ENCODE measurements at places on chromosomes 2 and 18.

- no peak for DNase-seq
These were observed 142.9 kb downstream of the DSEL start for GRCh38 chr18:67373636-67374035.

DNA sequence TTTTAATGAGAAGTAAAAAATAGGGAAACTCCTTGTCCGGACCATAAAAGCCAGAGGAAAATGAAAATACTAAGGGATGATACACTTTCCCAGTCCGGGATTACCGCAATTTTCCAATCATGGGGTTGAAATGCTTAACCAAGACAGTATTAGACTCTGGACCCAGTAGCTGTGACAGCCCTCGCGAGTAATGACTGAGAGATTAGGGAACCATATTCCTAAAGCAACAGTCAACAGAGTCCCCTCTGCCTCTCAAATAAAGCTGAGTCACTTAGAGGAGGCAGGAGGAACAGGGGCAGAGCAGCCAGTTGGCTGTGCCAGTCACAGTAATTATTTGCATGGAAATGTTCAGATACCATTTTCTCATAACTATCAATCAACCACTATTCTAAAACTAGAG lies 34.8 kb downstream of the GPATCH11 start:
- no peak for DNase-seq

DNA sequence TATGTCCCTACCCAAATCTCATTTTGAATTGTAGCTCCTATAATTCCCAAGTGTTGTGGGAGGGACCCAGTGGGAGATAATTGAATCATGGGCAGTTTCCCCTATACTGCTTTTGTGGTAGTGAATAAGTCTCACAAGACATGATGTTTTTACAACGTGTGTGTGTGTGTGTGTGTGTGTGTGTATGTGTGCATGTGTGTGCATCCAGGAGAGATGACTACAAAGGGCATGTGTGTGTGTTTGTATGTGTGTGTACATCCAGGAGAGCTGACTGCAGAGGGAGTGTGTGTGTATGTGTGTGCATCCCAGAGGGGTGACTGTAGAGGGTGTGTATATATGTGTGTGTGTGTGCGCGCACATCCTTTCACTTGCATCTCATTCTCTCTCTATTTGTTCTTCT lies 86.7 kb downstream of the KCNS3 start:
- no peak for DNase-seq

DNA sequence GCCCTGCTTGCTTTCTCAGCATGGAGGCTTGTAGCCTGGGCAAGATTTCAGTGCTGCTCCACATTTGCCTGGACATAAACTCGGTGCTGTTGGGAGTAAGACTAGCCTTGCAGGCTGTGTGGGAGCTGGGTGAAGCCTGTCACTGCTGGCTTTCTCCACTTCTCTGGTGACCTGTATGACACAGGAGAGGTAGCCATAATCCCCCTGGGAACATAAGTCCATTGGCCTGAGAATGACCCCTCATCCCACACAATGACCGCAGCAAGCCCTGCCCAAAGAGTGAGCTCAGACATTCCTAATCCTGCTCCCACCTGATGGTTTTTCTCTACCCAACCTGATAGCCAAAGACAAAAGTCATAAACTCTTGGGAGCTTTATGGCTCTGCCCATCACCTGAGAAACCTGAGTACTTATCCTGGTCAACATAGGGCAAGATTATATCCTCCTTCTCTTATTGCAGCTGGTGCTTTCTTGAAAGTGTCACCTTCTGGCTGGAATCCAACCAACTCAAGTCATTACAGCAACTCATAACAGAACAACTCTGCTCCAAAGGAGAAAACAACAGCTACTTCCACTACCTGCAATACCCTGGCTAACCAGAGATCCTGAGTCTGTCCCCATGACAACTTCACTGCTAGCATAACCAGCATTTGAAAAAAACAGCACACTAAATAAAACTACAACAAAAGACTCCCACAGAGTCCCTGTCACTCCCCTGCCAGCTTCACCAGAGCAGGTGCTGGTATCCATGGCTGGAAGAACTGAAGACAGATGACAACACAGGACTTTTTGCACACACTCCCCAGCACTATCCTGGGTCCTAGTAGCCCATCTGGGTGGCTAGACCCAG lies 834.4 kb upstream of the DDX18 start:
- DNase-seq, result no peak

GRCh38 chr18:77133835-77134496 lies 1.4 kb upstream of the MBP start:
- DNase-seq, result peak; percentile 68

DNA sequence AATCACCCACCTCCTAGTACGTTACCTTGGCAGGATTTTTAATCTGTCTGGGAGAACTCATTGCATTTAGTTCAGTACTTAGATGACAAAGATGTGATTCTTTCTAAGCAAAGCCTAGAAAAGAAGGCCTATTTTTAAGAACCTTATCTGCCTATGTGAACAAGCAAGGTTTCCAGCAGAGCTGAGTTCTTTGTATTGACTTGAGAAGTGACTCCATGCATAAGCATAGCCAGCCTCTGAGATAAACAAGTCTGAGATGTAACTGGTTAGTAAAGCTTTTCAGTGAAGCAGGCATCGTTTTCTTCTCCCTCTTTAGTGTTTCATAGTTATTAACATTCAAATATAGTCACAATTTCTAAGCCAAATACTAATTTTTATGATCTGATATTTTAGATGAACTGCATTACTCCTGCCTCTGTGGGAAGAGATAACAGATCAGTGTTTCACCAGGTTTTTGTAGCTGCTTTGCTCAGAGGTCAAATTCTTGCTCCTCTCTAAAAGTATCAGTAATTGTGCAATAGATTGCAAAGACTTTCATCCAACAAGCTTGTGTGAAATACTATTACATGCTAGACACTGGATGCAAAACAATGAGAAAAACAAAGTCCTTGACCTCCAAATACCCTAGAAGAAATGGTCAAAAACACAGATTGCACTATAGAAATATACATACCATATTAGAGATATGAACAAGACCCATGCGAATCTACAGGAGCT lies 107.8 kb downstream of the MBD2 start:
- DNase-seq, result no peak

DNA sequence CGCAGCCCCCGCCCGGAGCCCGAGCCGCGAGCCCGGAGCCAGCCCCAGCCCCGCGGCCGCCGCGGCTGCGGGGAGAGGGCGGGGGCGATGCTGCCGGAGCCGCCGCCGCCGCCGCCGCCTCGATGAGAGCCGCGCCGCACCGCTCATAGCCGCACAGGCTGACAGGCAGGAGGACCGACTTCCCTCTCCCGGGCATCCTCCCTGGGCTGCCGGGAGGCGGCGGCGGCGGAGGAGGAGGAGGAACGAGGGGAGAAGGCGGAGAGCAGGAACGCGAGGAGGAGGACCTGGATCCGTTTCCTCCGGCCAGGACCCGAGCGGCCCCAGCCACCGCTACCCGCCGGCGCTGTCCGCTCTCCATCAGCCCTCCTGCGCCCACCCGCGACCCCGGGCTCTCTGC lies 370 bp downstream of the KLHL29 start:
- no peak for DNase-seq

GRCh38 chr18:21264651-21265050 lies 22.6 kb downstream of the GREB1L start:
- no peak for DNase-seq

- no peak for DNase-seq
These were observed 87.9 kb upstream of the LRRTM1 start for GRCh38 chr2:80392441-80392840.

DNA sequence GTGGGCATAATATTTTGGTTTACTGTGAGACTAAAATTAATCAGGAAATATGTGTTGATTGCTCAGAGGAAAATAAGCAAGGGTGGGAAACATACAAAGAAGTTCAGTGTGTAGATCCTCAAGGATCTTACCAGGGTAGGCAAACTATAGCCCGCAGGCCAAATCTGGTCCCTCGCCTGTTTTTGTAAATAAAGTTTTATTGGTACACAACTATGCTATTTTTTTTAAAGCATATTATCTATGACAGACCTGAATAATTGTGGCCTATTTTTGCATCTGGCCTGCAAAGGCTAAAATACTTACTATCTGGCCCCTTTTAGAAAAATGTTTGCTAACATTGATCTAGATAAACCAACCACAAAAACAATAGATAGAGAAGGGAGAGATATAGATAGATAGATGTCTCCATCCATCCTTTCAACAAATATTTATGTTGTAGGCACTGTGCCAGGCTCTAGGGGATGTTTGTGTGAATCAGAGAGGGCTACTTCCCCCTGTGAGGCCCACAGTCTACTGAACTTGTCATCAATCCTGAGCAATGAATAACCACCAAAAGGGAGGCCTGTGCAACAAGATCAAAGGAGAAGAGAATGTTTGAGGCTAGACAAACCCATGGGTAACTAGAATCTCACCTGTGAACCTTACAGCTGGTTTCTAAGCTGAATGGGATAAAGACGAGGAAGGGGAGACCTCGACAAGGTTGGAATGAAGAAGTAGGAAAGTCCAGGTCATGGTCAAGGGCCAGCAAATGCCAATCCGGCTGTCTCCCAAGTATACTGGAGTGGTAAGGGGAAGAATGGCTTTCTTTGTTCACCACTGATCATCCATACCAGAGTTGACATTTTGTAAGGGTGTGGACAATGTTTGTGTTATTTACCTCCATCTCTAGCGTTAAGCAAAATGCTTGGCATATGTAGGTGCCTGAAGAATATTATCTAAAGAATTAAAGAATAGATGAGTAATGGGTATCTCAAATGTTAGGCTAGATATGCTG lies 23.6 kb downstream of the ALPK2 start:
- no peak for DNase-seq

GRCh38 chr2:145682546-145683157 lies 1162.7 kb upstream of the ZEB2 start:
- DNase-seq, result no peak

- DNase-seq, result no peak
These were observed 36.5 kb upstream of the SNED1 start for GRCh38 chr2:240961910-240962299.

Data from gastrocnemius medialis (tissue), 4 donors.